ENCODE measurements at places on chromosomes 4 and X.

DNA sequence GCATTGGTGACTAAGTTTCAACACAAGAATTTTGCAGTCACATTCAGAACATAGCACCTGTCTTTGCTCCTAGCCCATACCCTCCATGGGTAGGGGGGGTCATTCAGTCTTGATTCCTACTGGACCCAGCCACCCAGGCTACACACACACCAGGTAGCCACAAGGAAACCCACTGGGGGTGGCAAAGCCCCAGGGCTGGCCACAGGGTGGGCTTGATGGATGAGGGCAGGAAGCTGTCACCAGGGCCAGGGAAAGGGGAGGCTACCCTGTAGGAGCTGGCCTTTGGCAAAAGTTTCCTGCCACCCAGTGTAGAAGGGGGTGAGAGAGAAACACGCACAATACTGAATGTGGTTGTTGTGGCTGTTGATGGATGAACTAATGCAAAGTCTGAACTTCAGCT, 74.5 kb upstream of the NKX1-1 start:
- no peak for DNase-seq

- no peak for DNase-seq
Observed at GRCh38 chrX:109537324-109537665, 651 bp downstream of the NXT2 start.

GRCh38 chr4:97924341-97924958, 218.8 kb downstream of the STPG2 start:
- DNase-seq: no peak

DNA sequence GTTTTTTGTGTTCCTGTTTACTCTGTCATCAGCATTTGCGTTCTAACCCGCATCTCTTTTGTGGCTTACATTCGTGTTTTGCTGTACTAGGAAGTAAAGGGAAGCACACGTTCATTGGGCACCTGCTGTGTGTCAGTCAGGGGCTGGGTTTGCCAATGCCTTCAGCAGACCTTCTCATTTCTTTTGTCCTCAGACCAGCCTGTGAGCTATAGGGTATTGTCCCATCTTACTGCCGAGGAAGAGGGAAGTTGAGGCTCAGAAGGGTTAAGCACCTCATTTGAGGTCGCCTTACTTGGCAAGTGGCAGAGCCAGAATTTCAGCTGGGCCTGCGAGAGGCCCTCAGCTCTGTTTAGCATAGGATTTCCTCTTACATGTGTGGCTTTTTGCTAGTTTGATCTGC, 8.7 kb downstream of the TBC1D14 start:
- DNase-seq: no peak

DNA sequence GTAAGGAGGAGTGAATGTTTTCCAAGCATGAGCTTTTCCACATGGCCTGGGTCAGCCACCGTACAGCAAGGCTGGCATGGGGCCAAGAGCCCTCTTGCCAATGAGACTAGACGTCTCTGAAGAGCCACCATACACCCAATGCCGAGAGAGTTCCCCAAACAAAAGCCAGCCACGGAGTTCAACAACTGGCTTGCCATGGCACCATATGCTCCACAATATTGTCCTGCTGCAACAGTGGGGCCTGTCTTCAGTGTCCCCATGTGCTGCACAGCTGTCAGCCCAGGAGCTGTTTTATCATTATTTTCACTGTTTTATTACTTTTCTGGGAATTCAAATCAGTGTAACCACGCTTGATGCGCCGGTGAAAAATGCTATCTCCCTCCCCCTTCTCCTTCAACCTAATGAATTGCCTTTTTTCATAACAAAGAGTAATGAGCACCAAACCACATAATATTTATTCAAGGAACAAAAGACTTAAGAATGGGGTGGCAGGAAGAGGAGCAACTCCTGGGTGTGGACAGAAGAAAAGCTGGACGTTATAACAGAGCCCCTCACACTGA, 18.4 kb downstream of the MAML3 start:
- no peak for DNase-seq

DNA sequence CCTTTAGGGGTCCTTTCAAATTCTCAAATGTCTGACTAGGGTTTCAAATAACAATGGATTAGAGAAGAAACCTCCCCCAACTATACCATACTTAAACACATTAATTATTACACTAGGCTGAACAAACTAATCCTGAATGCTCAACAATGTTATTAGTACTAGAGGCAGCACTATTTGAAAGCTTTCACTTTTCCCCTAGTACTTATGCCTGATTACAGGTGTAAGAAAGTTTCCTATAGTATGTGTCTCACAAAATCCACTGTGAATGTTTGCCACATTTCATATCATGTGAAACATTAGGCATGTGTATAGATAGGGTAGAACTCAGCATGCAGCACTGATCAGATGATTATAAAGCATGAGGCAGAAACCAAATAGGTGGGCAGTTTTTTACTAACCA, 336.2 kb downstream of the ZNF674 start:
- no peak for DNase-seq

DNA sequence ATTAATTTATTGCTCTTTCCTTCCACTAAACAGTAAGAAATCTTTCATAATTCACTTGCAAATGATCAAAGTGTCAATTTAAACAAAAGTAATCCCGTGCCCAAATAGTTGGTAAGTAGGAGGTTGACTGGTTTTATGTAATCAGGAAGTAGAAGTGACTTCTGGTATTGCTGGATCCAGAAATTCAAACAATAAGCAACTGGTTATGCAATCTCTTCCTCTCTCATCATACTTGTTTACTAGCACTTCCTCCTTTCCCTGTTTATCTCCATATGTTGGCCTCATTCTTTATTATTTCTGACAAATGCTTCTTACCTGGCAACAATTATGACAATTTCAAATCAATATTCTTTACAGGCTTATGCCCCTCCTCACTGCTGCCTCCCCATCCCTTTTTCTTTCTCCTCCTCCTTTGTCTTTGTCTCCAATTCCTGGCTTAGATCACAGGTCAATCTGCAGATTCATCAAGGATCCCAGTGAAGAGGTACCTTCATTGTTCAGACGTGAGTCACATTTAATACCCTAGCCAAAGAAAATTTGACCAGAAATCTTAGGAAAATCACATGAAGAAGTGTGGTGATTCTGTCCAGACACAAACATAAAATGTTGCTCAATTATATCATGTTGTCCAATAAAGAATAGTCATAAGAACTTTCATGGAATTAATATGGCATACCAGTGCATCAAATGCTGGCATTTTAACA, 323.2 kb upstream of the PCDH7 start:
- no peak for DNase-seq

DNA sequence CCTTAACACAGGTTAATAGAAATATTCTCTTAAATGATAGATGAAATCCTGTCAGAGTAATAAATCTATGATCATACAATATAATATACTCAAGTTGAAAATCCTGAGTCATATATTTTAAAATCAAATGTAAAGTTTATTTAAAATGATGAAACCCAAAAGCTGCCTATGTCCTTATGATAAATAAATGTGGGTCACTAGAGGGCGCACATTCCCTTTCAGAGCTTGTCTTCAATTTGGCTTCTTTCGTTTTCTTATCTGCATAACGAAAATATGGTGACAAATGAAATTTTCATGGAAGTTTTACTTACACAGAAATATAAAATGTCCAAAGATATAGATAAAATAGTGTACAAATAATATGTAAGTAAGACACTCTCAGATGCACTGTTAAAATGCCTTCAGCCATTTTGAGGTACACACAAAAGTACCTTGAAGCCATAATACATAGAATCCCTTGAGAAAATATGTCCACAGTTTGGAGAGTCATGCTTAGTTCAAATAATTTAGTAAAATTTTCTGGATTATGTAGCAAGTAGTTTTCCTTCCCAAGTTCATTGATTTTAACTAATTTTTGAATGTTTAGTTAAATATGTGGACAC, 680.4 kb downstream of the DMD start:
- DNase-seq: peak; percentile 8

DNA sequence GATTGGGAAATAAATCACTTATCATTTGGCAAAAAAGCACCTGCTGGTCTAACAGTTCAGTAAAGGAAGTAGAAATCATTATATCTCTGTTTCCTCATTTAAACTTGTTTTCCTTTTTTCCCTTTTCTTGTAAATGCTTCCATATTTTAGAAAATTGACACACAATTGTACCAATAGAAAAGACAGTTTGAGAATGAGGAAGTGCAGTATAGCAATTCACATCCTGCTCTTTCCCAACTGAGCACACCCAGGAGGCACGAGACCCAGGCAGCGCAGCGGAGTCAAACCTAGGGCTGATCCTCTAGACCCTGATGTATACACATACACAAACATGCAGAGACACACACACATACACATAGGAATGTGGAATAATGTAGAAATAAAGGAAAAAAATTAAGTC, 74.8 kb upstream of the PACRGL start:
- DNase-seq: no peak

DNA sequence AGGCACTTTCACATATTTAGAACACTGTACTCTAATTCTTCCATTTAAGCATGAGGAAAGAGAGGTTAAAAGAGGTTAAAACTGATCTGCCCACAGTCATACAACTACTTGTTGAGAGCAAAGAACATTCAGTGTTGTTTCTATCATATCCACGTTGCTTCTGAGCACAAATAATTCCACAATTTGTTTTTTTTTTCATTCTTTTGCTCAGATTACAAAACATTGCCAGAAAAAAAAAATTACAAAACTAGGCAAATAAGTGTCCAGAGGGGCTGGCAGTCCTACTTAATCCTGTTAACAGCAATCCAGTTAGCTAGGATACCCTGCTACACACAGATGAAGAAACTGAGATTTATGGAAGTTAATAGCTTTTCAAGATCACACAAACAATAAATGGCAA, 6.3 kb upstream of the USP53 start:
- no peak for DNase-seq

GRCh38 chrX:39309721-39310152, 508.5 kb downstream of the MID1IP1 start:
- peak; percentile 51 for DNase-seq

DNA sequence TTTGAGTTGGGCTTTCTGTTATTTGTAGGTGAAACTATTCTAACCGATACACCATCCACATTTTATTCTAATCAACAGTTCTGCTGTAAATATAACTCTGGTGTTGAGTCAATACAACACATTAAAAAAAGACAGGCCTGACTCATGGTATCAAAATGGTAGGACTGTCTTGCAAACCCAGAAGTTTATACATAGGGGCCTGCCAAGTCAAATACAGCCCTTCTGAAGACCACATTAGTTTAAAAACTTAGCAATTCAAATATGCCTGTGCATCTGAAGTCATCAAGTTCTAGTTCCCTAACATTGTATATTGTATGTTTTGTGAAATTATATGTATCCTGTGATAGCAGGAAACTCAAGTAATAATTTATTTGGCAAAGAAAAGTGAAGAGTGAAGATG, 24.4 kb upstream of the PDE5A start:
- DNase-seq: no peak

GRCh38 chr4:127781300-127782024, 660 bp upstream of the HSPA4L start:
- no peak for DNase-seq

DNA sequence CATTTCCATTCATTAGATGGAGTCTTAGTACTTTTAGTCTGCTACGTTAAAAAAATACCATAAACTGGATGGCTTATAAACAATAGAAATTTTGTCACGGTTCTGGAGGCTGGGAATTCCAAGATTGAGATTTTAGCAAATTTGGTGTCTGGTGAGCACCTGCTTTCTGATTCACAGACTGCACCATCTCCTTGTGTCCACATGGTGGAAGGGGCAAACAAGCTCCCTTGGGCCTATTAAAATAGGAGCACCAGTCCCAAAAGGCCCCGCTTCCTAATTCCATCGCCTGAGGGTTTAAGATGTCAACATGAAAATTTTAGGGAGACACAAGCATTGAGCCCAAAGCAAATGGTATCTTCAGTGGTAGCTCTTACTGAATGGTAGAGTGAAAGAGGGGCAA, 120.5 kb upstream of the MAP9 start:
- DNase-seq: no peak

DNA sequence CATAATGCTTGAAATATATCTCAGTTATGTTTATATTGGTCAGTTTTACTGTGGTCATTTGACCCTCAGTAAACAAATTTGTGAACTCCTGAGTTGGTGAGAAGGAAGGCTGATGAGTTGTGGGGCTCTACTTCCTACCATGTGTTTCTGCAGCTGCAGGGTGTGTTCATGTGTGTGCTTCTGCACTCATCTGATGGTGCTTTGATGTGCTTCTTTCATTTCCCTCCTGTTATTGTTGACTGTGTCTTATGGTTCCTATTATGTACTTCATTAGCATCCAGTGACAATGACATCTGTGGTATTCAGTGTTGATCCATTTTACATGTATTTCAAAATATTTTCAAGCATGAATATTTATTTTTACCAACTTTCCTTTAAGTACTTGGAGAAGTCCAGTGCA, 46.5 kb downstream of the XAGE2 start:
- no peak for DNase-seq

DNA sequence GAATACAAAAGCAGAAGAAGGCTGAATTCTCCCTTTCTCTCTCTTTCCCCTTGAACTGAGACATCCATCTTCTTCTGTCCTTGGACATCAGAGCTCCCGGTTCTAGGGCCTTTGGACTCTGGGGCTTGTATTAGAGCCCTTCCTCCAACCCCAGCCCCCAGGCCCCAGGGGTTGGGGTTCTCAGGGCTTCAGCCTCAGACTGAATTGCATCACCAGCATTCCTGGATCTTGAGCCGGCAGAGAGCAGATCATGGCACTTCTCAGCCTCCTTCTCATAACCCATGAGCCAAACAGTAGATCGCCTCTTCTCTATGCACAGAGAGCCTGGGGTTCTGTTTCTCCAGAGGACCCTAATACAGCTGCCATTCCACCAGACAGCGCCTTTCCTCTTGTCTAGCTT, 25.3 kb upstream of the CLDN24 start:
- DNase-seq: no peak

- no peak for DNase-seq
Observed at GRCh38 chrX:130793975-130794374, 109.0 kb downstream of the ENOX2 start.

DNA sequence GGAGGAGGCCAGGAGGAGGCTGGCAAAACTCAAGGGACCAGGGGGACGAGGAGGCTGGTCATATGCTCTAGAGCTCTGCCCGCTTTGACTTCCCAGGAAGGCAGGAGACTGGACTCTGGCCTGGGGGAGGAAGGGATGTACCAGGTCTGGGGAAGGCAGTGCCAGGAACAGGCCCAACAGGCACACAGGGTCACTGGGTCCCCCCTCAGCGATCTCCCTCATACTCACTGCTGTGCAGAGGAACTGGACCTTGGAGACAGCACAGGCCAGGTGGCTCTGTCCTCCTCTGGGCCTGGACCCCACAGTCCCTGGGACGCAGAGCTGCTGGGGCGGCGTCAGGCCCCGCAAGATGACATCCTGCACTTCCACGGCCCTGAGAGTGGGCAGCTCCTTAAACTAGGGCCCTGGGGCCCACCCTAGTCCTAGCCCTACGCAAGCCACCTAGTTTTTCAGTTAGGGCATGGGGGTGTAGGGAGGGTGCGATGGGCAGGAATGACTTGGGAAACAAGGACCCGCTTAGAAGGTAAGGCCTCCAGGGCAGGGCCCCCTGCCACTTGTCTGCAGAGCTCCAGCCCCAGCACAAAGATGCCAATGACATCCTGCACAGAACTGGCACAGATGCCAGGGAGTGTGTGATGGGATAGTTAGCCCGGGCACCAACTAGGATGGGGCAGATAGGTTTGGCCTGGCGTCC, 59.5 kb downstream of the HTRA3 start:
- DNase-seq: no peak

GRCh38 chr4:175514174-175514573, 297.9 kb downstream of the GPM6A start:
- no peak for DNase-seq

- DNase-seq: no peak
Observed at GRCh38 chr4:151099976-151100417, 569 bp downstream of the RPS3A start.

GRCh38 chr4:146072376-146072775, 103.1 kb upstream of the LSM6 start:
- DNase-seq: no peak

- DNase-seq: no peak
Observed at GRCh38 chrX:108516184-108516583, 76.5 kb downstream of the COL4A5 start.

Measured in CD4-positive, alpha-beta T cell treated with Interleukin-1 beta for 1 hour (primary cell).